ENCODE measurements at places on chromosomes 7 and 10. TPM values are rescaled to one million over a fixed set of nuclear protein-coding genes. Genes with fewer than 3 reads are reported as not detected.

Gene RNF148
- 0.28 TPM for total RNA-seq

Gene MRPS33
- 40.1 TPM for total RNA-seq

Gene SLC18A3
- under 0.01 TPM for total RNA-seq

Gene JAKMIP3
- under 0.01 TPM for total RNA-seq

Gene DEPP1
- total RNA-seq = 15.3 TPM

Gene KLF14
- total RNA-seq = under 0.01 TPM

Gene HTR5A
- not detected for total RNA-seq

Gene ICA1
- total RNA-seq = not detected

Gene PON1
- total RNA-seq = not detected

Gene PALD1
- total RNA-seq = 0.56 TPM

Gene ABCB4
- 0.28 TPM for total RNA-seq

Gene MCM10
- 1.4 TPM for total RNA-seq

Gene CYP26C1
- total RNA-seq = under 0.01 TPM

Gene TDRD1
- 5.1 TPM for total RNA-seq

Gene SLC26A4
- 1.7 TPM for total RNA-seq

Gene ELN
- 6.9 TPM for total RNA-seq

Gene ECHDC3
- total RNA-seq = 14.6 TPM

Gene AASS
- 30.2 TPM for total RNA-seq

Gene ATG9B
- 2.0 TPM for total RNA-seq

Gene CCDC3
- 4.5 TPM for total RNA-seq

Gene GSTO2
- 2.3 TPM for total RNA-seq

Gene MMD2
- not detected for total RNA-seq

Gene USP6NL
- 12.4 TPM for total RNA-seq

Gene HECW1
- not detected for total RNA-seq

Gene LIPN
- not detected for total RNA-seq

Gene DNAJB6
- total RNA-seq = 142 TPM

Gene PRKAR2B
- 1.3 TPM for total RNA-seq

Gene MYO3A
- not detected for total RNA-seq

Gene COL17A1
- total RNA-seq = 1.2 TPM
